Stimulated activated naive CD4-positive, alpha-beta T cell (primary cell): ENCODE measurements at places on chromosomes 12 and 14.
A peak's percentile ranks its signal among the peaks of the same experiment; 100 is the strongest.

DNA sequence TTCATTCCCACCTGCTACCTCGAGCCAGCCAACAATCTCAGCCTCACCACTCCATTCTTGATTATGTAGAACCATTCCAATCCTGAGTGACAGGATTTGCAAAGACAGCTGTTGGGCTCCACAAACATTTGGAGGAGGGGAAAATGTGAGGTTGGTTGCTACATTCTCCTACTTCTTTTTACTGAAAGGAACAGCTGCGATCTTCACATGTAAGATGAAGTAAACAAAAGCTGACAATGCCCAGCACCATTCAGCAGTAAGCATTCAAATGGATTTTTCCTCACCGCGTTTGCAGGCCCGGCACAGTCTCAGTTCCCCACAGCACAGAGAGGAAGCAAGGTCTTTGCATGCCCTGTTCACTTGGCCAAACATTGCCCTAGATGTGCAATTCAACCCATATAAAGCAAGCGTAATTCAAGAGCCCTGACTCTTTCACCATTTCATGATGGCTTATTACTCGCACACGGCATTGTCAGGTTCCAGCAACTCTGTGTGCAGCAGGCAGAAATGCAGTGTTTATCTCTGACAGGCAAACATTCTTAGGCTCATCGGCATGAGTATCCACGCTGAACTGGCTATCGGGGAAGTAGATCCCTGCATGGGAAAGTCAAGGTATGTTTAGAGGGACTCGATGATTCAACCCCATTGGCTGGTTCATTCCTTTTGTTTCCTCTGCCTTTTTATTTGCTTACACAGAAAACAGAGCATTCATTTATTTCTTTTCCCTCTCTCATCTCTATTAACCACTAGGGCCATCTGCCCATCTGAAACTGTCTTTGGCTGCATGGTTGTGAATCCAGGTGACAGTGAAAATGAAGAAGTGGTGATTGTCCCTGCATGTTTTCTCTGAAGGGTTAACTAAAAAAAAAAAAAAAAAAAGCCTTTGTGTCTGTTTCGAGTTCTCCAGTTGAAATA is 236.1 kb upstream of the PLEKHG7 start:
- no peak for DNase-seq

DNA sequence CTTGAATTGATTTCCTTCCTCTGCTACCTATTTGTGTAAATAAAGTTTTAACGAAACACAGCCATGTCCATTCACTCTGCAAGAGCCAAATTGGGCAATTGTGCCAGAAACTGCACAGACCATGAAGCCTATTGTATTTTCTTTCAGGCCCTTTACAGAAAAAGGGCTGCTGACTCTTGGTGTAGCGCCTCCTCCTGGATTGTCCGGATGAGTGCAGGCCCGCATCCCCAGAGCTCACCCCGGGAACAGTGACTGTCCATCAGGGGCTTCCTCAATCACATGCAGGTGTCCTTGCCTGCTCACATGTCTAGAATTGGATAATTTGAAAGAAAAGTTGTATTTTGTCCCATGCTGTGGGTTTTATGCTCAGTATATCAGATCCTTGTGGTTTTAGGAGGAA is 1282.2 kb downstream of the AACS start:
- DNase-seq = no peak

- no peak for DNase-seq
These were observed 37.9 kb downstream of the KIAA0586 start for GRCh38 chr14:58465421-58465820.

- no peak for DNase-seq
These were observed 34.6 kb downstream of the RERG start for GRCh38 chr12:15186597-15186996.

DNA sequence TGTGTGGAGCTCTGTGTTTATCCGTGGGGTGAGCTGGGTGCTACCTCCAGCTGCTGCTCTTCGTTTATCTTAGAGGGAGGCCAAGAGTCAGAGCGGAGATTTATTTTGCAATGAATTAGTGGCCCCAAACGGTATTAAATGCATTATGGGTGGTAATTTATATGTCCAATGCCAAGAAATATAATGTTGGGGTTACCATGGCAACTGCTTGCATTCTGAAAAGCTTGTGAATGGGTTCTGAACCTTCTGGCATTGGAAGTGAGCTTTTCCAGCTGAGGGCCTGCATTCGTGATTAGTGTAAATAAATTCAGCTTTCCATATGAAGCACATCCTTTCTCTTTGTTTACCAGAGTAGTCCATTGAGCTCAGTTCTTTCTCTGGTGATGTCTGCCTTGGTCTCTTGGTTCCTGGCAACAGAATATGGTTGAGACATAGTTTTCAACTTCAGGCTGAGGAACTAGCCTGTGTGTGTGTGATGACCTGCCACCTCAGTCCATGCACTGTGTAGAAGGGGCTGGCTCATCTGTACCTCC is 51.8 kb downstream of the TRAF3 start:
- DNase-seq = no peak

DNA sequence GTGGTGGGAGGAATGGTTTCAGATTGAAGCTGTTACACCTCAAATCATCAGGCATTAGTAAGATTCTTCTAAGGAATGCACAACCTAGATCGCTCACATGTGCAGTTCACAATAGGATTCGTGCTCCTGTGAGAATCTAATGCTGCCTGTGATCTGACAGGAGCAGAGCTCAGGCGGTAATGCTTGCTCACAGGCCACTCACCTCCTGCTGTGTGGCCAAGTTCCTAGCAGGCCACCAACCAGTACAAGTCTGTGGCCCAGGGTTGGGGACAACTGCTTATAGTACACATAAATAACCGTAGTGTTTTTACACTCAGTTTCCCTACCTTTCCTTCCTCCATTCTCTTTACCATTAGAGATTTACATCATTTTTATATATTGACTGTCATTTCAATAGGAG is 121.4 kb downstream of the SLCO1B3 start:
- no peak for DNase-seq

DNA sequence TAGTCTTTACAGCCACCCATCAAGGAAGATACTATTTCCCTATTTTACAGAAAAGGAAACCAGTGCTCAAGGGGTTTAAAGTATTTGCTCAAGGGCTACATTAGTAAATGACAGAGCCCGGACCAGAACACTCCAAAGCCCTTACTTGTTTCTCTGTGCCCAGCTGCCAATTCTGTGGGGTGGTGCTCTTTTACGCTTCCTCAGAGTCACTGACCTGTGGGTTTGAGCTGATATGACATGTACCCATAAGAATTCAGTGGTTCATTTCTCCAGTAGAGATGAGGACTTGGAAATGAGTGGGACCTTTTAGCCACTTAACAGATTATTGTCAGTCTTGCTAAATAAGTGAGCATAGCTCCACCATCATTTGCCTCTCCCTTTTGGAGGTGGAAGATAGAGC is 37.4 kb upstream of the NKX2-8 start:
- no peak for DNase-seq

GRCh38 chr12:125194987-125195386 is 129.8 kb downstream of the AACS start:
- no peak for DNase-seq

- no peak for DNase-seq
These were observed 731.9 kb downstream of the NRXN3 start for GRCh38 chr14:78902010-78902623.

DNA sequence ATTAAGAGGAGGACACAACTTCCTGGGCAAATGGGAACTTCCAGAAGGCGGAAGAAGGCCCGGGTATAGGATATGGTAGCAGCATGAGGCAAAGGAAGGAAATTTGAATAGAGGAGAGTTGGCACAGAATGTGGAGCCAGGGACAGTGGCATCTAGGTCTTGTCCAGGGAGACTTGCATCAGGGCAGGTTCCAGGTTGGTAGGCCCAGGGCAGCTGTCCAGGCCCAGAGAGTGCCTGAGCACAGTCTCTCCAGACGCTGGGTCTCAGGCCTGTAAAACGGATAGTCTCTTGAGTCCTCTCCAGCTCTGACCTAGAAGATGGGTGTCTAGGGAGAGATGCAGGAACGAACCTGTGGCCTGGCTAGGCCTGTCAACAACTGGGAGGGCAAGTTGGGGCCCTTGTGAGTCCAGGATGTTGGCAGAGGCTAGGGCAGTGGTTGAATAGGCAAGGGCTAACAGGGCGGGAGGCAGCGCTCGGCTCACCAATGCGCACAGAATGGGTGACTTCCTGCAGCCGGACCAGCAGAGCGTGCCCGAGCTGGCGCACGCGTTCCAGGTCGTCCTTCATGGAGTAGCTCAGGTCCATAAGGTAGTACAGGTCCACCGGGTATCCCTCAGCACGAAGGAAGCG is 9.9 kb downstream of the ITGB7 start:
- DNase-seq = no peak

DNA sequence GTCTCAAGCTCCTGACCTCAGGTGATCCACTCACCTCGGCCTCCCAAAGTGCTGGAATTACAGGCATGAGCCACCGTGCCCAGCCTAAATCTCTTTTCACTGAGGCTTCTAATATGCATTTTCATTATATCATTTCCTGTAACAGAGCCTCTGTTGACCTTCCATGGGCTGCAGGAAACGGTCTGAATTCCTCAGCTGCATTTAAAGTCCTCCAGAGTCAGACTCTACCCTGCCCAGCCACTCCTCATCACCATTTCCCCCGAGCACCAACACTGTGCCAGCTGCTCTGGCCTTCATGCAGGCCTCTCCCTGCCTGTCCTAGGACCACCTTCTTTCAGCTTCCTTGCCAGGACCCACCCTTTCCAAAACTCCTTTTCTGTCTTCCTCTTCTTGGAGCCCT is 9.8 kb upstream of the NFKBIA start:
- no peak for DNase-seq

DNA sequence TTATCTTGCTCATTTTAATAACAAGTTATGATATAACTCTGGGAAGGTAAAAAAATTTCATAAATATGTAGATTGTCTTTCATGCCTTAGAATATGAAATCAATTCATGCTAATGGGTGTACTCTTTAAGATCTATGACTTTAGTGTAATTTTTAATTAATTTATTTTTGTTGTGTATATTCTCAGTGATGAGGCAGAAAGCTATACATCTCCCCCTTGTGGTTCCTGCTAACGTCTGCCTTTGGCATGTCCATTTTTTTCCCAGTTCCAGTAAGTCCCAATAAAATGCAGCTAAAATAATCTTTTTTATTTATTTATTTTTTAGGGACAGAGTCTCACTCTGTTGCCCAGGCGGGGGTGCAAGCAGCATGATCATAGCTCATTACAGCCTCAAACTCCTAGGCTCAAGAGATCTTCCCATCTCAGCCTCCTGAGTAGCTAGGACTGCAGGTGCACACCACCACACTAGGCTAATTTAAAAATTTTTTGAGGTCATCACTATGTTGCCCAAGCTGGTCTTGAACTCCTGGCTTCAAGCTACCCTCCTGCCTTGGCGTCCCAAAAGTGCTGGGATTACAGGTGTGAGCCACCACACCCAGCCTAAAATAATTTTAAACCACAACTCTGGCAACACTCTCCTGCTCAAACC is 3.3 kb upstream of the CHURC1 start:
- DNase-seq = no peak

DNA sequence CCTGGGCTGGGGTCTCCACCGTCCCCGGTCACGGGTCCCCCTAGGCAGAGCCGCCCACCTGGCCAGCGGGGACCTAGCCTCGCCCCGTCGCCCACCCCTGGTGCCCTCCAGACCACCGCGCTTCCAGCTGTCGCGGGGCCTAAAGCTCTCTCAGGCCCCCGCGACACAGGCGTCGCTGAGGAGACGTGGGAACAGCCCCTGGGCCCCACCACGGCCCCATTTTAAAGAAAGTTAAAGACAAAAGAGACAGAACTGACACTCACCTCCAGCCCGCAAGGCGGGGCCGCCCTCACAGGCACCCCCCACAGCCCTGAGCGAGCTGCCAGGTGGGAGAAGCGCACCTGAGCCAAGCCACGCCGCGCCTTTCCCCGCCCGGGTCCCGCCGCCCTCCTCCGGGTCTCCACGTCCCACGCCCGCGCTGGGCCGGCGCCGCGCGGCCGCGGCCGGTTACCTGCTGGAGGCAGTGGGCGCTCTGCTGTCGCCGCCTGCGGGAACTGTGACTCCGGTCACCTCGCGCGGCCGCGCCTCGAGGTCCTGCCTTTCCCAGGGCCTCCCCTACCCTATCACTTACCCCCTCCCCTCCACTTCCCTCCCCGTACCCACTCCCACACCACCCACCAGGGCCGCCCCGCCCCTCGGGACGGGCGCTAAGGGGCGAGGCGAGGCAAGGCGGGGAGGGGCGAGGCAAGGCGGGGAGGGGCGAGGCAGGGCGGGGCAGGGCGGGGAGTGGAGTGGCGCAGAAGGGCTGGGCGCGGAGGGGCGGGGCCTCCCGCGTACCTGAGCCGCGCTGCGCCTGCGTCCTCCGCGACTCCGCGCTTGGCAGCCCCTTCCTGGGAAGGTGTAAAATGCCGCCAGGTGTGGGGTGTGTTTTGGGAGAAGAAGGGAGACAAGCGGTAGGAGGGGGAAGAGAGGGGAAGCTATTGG is 31.2 kb downstream of the TC2N start:
- peak; percentile 91 for DNase-seq

DNA sequence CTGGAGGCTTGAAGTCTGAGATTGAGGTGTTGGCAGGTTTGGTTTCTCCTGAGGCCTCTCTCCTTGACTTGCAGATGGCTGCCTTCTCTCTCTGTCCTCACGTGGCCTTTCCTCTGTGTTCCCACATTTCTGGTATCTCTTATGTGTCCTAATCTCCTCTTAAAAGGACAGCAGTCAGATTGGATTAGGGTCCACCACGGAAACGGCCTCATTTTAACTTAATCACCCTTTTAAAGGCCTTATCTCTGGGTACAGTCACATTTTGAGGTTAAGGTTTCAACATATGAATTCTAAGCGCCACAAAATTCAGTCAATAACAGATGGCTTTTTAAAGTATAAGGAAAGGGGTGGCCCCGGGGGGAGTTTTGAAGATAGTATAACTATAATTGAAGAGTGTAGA is 33.5 kb downstream of the UNC79 start:
- no peak for DNase-seq

DNA sequence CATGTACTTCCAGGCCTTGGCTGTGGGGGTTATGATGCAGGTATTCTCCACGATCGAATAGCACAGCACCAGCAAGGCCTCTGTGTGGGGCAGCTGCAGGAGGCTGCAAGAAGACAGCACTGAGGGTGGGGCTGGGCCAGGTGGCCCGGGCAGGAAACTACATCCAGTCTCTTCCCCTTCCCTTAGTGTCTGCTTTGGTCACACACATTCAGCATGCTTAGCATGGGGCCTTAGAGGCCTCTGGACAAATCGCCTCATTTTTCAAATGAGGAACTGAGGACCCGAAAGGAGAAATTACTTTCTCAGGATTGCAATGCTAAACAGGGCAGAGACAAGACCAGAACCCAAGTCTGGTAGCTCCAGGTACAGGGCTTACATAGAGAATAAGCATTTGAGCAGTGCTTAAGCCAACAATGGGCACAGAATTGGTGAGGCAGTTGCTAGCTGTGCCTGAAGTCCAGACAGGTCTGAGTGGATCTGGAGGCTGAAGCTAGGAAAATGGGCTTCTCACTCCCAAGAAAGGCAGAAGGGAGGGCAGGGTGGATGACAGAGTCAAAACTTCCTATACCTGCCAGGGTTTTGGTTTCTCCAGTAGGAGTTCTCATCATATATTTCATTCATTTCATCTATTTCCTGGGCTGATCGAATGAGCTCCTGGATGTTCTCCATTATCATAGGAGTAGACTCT is 3.5 kb downstream of the ACRBP start:
- no peak for DNase-seq
